HAP-1 (cell line): ENCODE measurements at places on chromosomes 12 and 14.

DNA sequence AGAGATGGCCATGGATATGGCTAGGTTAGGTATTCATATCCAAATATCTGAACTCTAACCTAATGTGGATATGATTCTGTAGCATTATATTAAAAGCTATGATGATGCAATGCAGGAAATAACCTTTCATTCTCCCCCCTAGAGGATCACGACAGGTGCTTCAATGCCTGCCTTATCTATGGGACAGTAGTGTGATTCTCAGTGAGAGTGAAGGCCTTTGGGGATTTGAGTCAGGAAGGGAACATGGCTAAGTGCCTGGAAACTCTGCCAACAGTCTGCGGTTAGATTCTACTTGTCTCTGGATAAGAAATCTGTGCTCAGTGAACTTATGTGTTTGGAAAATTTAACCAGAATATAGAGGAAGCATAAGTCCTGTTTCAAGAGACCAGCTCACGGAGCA, 81.8 kb downstream of the SLC38A1 start:
- no peak for DNase-seq

GRCh38 chr12:120783197-120783596, 57.6 kb downstream of the ACADS start:
- DNase-seq: no peak

DNA sequence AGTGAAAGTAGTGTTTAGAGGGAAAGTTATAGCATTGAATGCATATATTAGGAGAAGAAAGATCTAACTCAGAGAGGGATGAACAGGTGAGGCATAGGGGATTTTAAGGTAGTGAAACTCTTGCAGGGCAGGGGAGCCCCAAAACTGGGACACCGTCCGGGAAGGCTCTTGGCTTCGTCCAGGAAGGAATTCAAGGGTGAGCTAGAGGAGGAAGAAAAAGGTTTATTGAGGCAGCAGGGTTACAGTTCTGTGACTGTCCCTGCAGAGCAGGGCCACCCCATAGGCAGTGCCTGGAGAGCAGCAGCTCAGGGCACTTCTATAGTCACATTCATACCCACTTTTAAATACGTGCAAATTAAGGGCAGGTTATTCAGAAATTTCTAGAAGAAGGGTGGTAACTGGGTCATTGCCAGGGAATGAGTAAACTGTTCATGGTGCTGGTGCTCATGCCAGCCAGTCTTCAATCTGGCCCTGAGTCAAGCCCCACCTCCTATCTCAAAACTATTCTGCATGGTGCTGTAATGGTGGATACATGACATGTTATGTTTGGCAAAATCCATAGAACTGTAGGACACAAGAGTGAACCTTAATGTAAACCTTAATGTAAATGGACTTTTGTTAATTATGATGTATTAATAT, 1.2 kb upstream of the OAS1 start:
- no peak for DNase-seq

DNA sequence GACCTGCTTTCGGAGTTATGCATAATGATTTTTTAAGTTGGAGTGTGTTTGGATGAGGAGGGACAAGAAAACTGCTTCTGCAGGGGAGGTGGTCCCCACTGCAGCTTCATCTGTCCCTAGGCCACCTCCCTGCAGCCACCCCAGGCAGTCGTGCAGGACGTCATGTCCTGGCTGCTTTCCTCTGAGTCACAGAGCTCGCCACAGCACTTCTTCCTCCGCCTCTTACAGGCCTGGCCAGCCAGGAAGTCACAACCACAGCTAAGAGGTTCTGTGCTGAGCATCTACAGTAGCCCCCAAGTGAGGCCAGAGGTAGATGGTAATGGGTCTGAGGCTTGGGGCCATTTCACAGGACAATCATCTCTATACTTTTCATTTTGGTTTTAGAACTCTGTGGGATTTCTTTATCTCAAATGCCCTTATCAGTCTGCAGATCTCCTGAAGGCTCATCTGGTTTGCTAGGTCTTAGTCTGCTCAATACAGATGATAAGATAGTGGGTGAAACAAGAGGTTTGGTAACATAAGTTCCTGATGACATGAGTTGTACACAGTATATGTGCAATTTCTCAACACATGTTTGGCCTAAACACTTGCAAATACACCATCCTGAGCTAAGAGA, 106.4 kb downstream of the ARF6 start:
- DNase-seq: no peak

- DNase-seq: no peak
These were observed 79.4 kb upstream of the CDKN3 start for GRCh38 chr14:54317391-54317790.

DNA sequence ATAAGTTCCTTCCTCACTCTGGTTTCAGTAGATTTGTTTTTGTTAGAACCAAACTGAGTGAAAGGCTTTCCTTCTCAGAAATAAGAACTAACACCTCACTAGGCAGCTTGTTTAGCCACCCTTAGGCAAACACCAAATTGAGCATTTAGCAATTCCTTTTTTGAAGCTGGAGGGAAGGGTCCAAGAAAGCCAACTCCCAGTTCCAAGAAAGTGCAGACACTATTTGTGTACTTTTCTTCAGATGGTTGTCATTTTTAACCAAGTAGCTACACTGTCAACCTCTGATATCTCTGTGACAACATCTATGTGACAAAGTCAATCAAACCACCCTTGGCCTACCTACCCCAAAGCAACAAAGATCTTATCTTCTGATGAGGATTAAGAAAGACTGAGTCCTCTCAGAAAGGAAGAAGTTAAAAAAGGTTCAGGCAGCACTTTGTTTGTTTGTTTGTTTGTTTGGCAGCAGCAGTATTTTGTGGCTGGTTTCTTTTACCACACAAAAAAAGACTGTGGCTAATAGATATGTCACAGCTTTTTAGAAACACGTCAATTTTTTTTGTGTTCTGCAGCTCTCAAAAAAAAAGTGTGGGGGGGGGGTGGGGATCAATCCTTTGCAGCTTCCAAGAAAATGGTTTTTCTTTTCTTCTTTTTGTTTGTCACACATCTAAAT, 203.8 kb downstream of the CRADD start:
- DNase-seq: no peak

GRCh38 chr14:68768316-68768715, 24.6 kb downstream of the ZFP36L1 start:
- DNase-seq: no peak

- no peak for DNase-seq
These were observed 287.9 kb downstream of the RPAP3 start for GRCh38 chr12:47417955-47418354.

DNA sequence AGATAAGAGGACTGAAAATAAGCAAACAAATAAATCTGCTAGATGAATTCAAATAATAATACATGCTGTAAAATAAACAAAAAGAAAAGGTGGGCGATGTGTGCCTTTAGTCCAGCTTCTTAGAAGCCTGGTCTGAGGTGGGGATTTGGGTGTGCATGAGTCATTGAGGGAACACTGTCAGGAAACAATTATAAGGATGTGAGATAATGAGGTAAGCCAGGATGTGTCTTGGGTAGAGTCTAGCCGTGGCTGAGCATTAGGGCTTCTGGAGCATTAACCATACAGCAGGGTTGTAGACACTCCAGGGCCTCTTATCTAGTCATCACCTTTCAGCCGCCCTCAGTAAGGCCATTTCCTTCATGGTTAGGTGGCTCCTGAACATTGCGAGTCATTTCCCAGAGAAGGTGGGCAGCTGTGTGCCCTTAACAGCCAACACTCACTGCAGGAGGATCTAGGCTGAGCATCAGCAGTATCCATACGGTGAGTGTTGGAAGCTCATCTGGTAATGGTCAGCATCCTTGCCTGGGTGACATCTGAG, 405.6 kb downstream of the GLT1D1 start:
- DNase-seq: no peak

- DNase-seq: peak; percentile 59
These were observed at the start of gene RASSF8 for GRCh38 chr12:25958428-25959070. RASSF8 (plus strand) TSS chr12:25958682; CDS start chr12:26055344, 96,662 bp downstream.

- no peak for DNase-seq
These were observed 36.0 kb upstream of the CTDSP2 start for GRCh38 chr12:57882575-57882974.

DNA sequence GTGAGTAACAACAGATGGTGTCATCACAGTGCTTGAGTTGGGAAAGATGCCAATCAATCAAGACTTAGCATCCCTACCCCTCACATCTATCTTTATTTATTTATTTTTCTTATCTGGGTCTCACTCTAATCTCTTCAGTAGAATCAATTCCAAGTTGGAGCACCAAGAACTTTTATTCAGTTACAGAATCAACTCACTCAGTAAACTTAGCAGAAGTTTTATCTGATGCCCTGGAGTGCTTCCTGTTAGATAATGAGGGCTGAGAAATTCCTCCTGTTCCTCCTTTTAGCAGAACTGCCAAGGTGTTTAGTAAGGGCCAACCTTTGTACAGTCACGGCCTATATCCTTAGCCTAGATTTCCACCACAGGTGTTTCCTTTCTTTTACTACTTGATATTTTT, 11.3 kb upstream of the SLC5A8 start:
- no peak for DNase-seq

DNA sequence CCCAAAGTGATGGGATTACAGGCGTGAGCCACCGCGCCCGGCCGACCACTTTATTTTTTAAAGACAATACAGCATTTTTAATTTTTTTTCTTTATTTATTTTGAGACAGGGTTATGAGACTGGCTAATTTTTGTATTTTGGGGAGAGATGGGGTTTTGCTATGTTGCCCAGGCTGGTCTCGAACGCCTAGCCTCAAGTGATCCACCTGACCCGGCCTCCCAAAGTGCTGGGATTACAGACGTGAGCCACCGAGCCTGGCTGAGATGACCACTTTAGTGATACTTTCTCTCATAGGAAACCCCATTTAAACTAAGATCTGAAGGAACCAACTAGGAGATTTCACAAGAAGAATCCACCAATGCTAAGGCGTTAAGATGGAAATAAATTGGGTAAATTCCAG, 1.2 kb upstream of the RHEBL1 start:
- DNase-seq: no peak

DNA sequence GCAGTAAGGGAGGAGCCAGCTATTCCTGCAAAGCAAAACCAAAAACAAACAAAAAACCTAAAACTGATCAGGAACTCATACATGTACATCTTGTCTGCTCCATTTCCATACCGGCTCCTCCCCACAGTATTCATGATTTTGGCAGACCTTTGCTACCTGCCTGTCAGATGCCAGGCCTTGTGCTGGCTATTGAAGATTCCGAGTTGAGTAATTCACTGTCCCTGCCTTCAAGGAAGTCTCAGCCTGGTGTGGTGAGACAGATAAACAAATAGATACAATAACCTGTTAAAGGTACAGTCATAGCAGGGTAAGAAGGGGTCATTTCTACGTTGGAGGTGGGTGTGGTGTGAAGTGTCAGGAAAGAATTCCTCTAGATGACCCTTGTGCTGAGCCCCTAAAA, 42.7 kb downstream of the SUSD6 start:
- no peak for DNase-seq

- no peak for DNase-seq
These were observed 97.3 kb downstream of the KCNK10 start for GRCh38 chr14:88225721-88226120.

DNA sequence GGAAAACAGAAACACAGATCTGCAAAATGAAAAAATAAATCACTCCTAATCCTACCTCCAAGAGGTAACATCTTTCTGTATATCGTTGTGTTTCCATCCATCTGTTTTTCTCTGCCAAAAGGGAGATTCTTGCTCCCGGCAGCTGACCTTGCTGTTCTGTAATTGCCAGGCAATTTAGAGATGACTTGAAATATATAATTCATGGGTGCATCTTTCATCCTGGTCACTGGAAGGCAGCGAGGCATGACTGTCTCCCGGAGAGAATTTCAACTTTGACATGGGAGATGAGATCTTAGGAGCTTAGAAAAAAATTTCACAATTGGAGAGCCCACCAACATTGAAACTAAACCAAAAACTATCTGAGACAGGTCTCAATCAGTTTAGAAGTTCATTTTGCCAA, 53.0 kb downstream of the WSCD2 start:
- no peak for DNase-seq

DNA sequence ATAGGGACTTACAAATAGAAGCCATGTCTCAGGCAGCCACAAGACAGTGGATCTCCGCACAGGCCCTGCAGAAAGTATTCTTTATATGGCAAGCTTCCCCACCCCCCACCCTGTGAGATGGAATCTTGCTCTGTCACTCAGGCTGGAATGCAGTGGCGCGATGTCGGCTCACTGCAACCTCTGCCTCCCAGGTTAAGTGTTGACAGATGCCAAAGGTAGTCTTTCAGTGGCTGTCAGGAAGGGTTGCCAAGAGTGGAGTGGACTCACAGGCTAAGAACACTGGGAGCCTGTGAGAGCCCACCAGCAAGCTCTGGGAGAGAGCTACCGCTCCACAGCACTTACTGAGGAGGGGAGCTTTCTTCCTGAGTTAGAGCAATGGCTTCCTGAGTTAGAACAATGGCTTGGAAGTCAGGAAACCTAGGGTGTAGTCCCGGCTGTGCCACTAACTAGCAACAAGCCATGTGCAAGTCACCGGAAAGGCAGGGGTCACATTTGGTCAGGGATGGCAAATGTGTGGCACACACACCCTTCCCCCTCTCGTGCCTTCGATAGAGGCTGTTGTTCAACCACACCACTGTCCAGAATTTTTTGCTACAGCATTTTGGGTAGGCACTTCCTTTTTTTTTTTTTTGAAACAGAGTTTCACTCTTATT, 2.6 kb downstream of the RNASE1 start:
- no peak for DNase-seq

DNA sequence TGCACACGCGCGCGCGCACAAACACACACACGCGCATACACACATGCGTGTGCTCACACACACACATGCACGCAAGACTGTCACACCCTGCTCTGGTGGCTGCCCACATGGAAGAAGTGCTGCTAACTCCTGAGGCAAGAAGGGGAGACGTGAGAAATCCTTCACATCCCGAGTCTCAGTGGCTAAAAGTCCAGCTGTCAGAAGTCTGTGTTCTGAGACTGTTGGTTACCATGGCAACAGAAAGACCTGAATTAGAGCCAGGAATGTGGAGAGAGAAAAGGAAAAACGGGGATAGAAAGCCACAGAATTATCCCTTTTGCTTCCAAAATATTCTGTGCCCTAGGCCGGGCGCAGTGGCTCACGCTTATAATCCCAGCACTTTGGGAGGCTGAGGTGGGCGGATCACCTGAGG, 71.2 kb downstream of the PPFIBP1 start:
- DNase-seq: peak; percentile 68

- no peak for DNase-seq
These were observed 21.1 kb downstream of the CHFR start for GRCh38 chr12:132866251-132866828.

GRCh38 chr12:110180591-110181005, 56.4 kb downstream of the IFT81 start:
- no peak for DNase-seq

DNA sequence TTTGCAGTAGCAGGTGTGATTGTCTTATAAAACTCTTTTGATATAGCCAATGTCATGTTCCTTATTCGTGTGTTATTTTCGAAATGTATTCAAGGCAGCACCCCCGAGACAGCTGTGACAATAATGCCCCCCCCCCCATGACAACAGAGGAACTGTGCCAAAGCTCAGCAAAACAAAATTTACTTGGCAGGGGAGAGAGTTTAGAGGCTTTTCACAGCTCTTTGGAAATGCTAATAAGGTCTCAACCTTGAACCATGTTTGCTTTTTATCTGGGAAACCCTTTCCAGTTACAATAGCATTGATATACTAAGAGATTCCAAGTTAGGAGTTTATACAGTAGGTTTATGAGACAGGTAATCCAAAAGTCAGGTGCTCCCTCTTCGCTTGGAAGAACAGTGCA, 56.4 kb upstream of the USP44 start:
- DNase-seq: peak; percentile 89
